ENCODE measurements at places on chromosomes 2 and 18.

DNA sequence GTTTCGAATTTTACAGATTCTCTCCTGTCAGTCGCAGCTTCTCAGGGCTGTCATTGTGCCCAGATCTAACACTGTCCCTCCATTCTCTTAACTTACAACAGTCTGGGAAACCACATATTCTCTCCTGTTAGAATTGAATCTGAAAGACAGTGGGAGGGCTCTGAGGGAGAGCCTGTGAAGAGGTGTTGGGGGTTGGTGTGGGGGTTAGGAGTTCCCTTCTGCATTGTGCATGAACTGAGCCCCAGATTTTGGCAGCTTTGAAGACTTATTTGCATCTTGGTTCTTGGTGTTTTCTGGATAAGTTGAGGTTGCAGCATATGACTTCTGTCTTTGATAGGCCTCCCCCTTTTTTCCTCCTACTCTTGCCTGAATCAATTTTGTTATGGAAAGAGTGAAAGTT lies 64.1 kb downstream of the TANC1 start:
- DNase-seq: no peak

DNA sequence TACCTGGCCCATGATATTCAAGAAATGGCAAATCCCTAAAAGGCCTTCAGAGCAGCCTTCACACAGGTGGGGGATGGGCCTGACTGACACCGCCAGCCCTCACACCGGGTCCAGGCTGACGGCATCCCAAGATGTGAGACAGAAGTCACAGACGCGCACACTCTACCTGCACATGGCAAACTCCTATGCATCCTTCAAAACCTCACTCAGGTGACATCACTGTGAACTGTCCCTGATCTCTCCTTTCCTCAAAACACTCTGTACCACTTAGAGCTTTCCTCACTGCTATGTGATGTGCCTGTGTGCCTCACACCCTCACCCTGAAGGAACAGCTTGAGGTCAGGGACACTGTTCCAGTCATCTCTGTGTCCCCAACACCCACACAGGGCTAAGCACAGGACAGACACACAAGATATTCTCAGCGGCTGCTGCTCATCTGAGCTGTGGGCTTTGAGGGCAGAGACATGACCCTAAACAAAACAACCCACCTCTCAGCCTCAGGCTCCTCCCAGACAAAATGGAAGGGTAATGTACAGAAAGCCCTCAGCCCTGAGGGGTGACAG lies 27.5 kb downstream of the BIN1 start:
- DNase-seq: no peak

GRCh38 chr18:10262566-10262965 lies 191.9 kb upstream of the APCDD1 start:
- no peak for DNase-seq

GRCh38 chr18:74493689-74494088 lies 2.5 kb upstream of the CNDP2 start:
- DNase-seq: no peak

- DNase-seq: no peak
These were observed 127.2 kb downstream of the LRRTM4 start for GRCh38 chr2:77395011-77395410.

DNA sequence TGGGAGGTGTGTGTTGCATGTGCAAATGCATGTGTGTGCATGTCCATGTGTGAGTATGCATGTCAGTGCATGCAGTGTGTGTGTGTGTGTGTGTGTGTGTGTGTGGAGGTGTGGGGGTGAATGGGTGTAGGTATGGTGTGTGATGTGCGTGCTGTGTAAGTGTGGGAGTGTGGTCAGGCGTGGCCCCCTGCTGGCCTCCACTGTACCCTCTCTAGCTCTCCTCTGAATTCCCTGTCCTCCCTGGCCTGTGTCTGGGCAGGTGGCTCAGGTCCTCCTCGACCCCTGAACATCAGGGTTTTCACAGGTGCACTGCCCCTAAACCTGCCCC lies 230.2 kb downstream of the CELF4 start:
- no peak for DNase-seq

- no peak for DNase-seq
These were observed 866.0 kb upstream of the ACVR2A start for GRCh38 chr2:146978577-146979555.

GRCh38 chr18:57951117-57951796 lies 92.8 kb upstream of the NEDD4L start:
- DNase-seq: no peak

- peak; percentile 5 for DNase-seq
These were observed 7.3 kb downstream of the EMX1 start for GRCh38 chr2:72924353-72925240.

DNA sequence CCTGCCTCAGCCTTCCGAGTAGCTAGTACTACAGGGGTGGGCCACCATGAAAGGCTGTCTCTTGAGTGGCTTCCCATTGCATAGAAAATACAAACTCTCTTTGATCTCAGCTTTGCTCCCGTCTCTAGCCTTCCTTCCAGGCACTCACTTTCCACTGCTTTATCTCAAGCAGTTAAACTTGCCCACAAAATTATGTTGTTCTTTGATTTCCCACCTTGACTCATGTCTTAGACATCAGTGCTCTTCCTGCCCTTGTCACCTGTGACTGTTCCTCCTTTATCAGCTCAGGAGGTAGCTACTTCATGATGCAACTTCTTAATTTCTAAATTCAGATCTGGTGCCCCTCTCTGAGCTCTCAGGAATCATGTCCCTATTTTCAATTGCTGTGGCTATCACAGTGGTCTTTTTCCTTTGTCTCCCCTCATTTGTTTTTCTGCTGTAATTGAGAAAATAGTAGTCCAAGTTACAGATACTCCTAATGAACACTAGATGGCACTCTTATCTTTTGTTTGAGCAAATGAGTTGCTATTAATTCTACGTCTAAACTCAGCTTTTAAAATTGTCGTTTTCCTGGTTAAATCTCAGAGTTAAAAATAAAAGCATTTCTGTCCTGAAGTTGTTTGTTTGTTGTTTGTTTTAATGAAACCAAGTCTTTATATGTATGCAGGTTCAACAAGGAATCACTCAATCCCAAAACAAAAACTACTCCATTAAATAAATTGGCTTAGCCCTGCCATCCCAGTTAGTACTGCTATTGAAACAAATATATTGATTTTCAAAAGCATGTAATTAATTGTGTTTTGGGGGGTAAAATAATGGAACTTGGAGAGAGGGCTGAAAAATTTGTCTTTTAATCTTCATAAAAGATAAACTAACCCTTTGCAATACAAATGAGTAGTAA lies 46.9 kb upstream of the GREB1L start:
- DNase-seq: no peak

GRCh38 chr2:168245074-168245825 lies 2.1 kb downstream of the STK39 start:
- DNase-seq: no peak

GRCh38 chr2:135980434-135981079 lies 4.9 kb downstream of the DARS1 start:
- DNase-seq: no peak

DNA sequence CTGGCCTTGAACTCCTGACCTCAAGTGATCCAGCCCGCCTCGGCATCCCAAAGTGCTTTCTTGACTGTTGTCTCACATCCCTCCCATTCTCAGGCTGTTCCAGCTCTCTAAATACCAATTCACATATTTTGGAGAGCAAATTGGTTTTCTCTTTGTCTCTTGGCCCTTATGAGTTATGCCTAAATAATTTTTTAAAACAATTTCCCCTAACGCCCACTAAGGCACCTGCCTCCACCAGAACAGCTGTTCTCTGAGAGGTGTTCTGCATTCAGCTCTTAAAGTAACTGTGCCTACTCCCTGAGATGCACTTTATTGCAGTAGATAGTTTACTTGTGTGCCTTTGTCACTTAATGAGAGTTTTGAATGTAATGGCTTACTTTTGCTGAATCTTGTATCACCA lies 6.9 kb downstream of the CCDC195 start:
- DNase-seq: no peak

DNA sequence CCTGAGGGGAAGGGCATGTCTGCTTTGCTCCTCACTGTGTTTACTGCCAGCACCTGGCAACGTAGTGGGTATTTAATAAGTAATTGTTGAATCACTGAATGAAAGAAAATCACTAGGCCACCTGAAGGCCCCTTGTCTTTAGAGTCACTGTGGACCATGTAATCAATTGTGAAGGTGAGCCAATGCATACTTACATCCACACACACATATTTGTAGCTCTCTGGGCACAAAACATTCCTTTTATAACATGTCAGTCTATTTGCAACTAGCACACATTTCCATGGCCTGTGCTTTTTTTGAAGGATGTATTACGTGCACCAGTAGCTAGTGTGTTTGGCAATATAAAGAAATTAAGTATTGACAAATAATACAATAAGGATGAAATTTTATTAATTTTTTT lies 11.2 kb downstream of the ATP8B1 start:
- DNase-seq: no peak

DNA sequence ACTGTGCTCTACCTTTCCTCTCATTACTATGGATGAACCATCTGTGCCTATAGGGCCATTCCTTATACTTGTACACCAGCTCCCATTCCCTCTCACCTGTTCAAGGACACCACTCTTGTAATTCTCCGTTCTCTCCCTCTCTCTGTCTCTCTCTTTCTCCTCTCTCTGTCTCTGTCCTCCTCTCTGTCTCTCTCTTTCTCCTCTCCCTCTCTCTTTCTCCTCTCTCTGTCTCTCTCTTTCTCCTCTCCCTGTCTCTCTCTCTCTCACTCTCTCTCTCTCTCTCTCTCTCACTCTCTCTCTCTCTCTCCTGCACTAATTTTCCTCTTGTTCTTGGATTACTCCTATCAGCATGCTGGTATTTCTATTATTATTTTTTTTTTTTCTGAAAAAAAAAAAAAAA lies 78.9 kb upstream of the RMDN2 start:
- no peak for DNase-seq

- no peak for DNase-seq
These were observed 25.4 kb downstream of the PTPRM start for GRCh38 chr18:7592305-7593071.

GRCh38 chr2:103605071-103605780 lies 843.4 kb downstream of the TMEM182 start:
- DNase-seq: no peak

- no peak for DNase-seq
These were observed 177.7 kb downstream of the MYCN start for GRCh38 chr2:16117791-16118610.

DNA sequence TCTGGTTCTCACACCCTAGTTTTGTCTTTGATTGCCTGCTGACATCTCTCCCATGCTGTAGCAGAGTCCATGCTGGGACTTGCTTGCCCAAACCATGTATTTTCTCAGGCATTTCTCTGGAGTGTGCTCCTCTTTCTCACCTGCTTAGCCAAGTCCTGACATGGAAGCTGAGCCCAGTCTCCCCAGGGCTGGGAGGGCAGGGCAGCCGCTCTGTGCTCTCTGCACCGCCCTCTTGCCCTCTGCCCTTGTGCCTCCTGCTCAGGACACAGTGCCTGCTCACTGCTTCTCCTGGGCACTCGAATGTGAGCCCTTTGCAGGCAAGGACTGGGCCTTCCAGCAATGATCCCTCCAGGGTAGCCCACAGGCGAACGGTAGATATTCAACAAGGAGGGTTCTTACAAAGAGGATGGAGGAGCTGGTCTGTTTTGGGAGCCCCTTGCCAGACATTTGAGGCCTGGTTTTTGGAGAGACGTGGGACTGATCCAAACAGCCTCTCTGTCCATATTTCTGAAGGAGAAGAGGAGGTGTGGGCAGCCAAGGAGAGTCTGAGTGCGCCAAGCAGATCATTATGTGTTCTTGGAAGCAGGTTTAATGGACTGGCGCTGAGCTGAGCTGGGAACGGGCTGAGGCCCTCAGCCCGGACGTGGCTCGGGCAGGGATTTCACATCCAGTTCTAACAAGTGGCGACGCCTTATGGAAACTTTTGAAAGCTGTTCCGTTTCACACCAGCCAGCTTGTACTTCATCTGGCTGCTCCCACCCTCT lies 4.0 kb downstream of the SLC14A2 start:
- DNase-seq: no peak

DNA sequence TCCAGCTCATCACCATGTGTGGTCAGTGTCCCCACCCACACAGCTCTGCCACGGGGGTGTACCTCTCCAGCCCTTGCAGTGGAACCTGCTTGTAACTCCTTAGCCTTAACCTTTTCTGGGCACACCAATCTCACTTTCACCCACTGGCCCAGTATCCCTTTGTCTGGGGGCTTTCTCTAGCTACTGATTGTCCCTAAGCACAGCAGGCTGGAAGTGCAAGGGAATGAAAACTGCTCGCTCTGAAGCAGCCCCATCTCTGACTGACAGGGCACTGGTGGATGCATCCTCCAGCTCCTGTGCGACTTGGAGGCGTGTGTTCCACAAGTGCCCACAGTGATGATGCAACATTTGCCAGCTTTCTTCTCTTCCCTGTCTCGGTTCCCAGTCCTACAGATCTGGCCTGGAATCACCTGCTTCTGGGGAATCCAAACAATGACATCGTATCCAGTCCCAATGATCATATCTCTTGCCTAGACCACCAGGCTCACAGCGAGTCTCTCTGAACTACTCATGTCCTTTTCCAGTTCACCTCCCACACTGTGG lies 33.6 kb downstream of the SCTR start:
- DNase-seq: no peak

DNA sequence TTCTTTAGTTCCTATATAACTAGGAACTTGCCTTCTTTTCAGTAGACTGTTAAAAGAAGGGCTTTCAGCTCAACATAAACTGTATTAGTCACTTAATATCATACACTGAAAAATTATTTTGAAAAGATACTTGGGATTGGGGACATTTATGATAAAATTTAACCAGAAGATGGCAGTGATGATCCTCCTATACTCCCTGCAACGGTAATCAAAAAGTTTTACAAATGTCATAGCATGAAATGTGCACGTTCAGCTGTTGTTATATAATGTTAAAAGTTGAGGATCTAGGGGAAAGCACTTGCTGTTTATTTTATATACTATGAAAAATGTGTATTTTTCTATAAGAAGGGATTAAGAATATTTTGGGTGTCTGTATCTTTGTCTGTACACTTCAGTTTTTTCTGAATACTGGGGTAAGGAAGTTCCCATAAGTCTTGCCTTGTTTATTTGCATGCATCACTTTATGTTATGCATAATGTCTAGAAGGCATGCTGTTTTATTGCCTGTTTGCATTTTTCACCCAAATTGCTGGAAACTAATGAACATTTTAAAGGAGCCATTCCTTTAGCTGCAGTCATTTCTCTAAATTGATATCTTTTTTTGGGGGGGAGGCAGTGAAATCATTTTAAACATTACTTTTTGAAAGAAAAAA lies 19.0 kb downstream of the DYNC1I2 start:
- no peak for DNase-seq

Data from HuH-7.5 (cell line).